ENCODE measurements at places on chromosomes 13 and 19.
A peak's percentile ranks its signal among the peaks of the same experiment; 100 is the strongest.

DNA sequence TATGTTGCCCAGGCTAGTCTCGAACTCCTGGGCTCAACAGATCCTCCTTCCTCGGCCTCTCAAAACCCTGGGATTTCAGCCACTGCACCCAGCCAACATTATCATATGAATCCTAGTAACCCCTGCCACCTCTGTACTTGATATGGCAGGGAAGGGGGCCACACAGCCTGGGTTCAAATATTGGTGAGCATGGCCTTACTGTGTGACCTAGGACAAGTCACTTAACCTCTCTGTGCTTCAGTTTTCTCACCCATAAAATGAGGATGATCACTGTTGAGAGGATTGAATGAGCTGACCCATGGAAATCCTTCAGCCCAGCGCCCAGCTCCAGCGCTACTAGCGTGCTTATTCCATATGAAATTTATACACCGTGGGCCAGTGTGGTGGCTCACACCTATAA is 3.6 kb upstream of the COMP start:
- no peaks in the 10 kb centered on the region for H3K27me3 ChIP-seq
- no peaks in the 10 kb centered on the region for H3K36me3 ChIP-seq
- no peak overlapping the region for H3K27ac ChIP-seq
- H3K4me1 ChIP-seq: no peaks in the 10 kb centered on the region

DNA sequence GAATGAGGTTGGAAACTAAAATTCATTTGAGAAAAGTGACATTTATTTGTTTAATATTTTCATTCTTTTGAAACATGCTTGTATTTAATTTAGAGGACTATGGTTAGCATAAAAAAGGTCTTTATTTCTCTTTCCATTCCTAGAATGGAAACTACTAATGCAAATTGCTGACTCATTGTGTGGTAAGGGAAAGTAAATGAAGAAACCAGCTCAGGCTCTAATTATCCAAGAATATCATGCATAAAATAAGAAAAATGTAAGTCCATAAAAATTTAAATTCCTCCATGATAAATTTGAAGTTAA is 777.0 kb upstream of the SLITRK1 start:
- no peaks in the 10 kb centered on the region for H3K4me1 ChIP-seq
- H3K4me3 ChIP-seq: no peak overlapping the region
- no peaks in the 10 kb centered on the region for H3K36me3 ChIP-seq
- H3K27ac ChIP-seq: no peak overlapping the region

GRCh38 chr19:23410155-23410554 is 14.9 kb upstream of the ZNF91 start:
- no peaks in the 10 kb centered on the region for H3K36me3 ChIP-seq
- H3K27ac ChIP-seq: no peak overlapping the region
- DNase-seq: no peak
- 0 out of 2 replicates have a peak, but pooled peaks cover 5% of the 10 kb centered on the region for H3K4me1 ChIP-seq
- no peaks in the 10 kb centered on the region for H3K27me3 ChIP-seq

GRCh38 chr13:28532388-28533124 is 37.6 kb upstream of the FLT1 start:
- no peaks in the 10 kb centered on the region for H3K36me3 ChIP-seq
- no peak overlapping the region for H3K27ac ChIP-seq
- DNase-seq: no peak

- H3K27ac ChIP-seq: peak overlapping the region; percentile 87
- no peak for DNase-seq
- H3K27me3 ChIP-seq: no peaks in the 10 kb centered on the region
- H3K4me3 ChIP-seq: peak overlapping the region; percentile 86
- H3K4me1 ChIP-seq: peaks cover 9% of the 10 kb centered on the region
Measured at GRCh38 chr19:48445256-48445605, 552 bp upstream of the GRWD1 start.

DNA sequence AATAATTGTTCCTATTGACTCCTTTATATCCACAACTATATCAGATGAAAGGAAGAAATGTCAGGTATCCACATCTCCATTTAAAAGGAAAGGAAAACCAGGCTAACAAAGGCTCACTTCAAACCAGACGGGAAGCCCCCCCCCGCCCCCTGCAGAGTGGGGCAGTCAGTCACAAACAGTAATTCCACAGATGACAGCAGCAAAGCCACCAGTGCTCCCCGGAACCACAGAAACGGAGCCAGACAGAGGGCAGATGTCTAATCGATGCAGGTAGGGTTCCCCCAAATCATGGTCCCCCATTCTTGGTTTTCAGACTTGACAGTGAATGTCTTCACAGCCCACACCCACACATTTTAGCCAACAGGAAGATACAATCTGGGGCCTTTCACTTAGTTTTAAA is 100.8 kb downstream of the STK24 start:
- H3K36me3 ChIP-seq: no peaks in the 10 kb centered on the region
- H3K27ac ChIP-seq: no peak overlapping the region
- H3K4me1 ChIP-seq: peaks cover 3% of the 10 kb centered on the region
- H3K4me3 ChIP-seq: no peak overlapping the region
- no peaks in the 10 kb centered on the region for H3K27me3 ChIP-seq

DNA sequence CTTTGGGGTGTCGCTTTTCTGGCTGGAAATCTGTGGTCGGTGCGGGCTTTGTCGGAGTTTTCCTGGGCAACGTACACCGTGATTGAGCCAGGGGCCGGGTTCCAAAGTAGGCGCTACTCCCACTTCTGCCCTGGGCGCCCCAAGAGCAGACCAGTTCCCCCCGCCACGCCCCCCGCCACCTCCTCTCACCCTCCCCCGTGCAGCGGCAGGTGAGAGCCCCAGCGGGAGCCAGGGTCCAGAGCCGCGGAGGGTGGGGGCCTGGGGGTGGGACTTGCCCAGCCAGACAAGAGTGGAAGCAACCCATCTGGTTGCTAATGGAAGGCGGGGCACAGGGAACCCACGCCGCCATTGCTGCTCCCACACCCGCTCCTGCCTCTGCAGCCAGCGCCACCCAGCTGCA is 2195.9 kb downstream of the PCDH9 start:
- H3K36me3 ChIP-seq: no peaks in the 10 kb centered on the region
- no peak overlapping the region for H3K27ac ChIP-seq
- H3K27me3 ChIP-seq: no peaks in the 10 kb centered on the region
- no peak overlapping the region for H3K4me3 ChIP-seq
- DNase-seq: no peak
- H3K4me1 ChIP-seq: no peaks in the 10 kb centered on the region

DNA sequence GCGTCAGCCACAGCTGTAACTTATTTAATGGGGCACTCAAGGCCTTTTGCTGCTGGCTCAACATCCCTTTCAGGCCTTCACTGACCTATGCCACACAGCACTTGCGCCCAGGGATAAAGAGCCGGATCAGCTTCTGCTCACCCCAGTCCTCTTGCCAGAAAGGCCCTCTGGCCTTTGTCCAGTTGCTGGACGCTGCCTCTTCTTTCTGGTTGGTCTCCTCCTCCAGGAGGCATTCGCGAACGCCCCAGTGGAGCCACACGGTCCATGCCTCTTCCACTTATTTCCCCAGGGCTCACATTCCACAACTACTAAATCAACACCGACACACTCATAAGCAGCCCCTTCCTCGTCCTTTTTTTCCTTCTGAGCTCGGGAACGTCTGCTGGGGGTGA is 3.7 kb upstream of the ZNF329 start:
- H3K27me3 ChIP-seq: no peaks in the 10 kb centered on the region
- peak overlapping the region; percentile 55 for H3K4me3 ChIP-seq
- no peaks in the 10 kb centered on the region for H3K36me3 ChIP-seq
- no peaks in the 10 kb centered on the region for H3K4me1 ChIP-seq
- DNase-seq: no peak
- H3K27ac ChIP-seq: peak overlapping the region; percentile 18
